ENCODE measurements at places on chromosomes 7 and 10. TPM values are rescaled to one million over a fixed set of nuclear protein-coding genes. Genes with fewer than 3 reads are reported as not detected.

Gene CRYGN
- total RNA-seq, result 0.35 TPM

Gene LIPJ
- not detected for total RNA-seq

Gene RNF32
- total RNA-seq, result 4.1 TPM

Gene NME8
- not detected for total RNA-seq

Gene CHAT
- not detected for total RNA-seq

Gene CYP3A7
- not detected for total RNA-seq

Gene ZNF117
- 4.3 TPM for total RNA-seq

Gene AKR1C4
- not detected for total RNA-seq

DNA sequence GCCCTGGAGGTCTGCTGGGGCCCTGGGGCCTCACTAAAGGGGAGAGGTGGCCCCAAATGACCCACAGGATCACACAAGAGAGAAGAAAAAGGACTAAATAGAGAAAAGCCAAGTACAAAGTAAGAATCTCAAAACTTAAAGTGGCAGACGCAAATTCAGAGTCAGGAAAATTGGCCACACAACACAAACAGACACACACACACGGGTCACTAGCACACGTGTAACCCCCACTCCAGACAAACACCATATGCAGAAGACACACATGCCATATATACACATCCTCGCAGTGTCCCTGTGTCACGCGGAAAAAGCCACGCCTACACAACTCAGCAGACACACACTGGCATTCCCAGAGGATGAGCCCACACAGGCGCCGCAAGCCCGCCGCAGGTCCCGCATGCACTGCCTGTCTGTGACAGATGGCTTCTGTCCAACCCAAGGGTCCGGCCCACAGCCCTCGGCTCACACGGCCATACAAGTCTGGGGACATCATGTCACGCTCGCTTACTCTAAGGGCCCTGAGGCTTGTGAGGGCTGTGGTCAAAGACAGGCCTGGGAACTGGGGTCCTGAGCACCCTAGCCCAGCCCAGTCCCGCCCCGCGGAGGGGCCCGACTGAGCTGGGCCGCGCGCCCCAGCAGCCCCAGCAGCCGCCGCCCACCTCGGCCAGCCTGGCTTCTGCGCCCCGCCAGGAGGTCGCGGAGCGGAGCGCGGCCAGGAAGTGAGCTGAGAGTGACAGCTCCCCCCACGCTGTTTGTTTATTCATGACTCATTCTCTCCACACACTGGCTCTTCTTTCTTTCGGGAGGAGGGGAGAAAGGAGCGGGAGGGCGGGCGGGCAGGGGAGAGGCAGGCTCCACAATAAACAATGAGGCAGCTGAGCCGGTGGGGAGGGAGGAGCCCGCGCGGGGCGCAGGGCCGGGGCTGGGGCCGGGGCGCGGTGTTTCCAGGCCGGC, 95.5 kb upstream of the ZMIZ1 start:
- DNase-seq, result peak; percentile 76

- no peak for DNase-seq
These were observed 627 bp upstream of the FLNC start for GRCh38 chr7:128829391-128830166.

- DNase-seq, result no peak
These were observed 11.3 kb downstream of the NFKB2 start for GRCh38 chr10:102406815-102407214.

DNA sequence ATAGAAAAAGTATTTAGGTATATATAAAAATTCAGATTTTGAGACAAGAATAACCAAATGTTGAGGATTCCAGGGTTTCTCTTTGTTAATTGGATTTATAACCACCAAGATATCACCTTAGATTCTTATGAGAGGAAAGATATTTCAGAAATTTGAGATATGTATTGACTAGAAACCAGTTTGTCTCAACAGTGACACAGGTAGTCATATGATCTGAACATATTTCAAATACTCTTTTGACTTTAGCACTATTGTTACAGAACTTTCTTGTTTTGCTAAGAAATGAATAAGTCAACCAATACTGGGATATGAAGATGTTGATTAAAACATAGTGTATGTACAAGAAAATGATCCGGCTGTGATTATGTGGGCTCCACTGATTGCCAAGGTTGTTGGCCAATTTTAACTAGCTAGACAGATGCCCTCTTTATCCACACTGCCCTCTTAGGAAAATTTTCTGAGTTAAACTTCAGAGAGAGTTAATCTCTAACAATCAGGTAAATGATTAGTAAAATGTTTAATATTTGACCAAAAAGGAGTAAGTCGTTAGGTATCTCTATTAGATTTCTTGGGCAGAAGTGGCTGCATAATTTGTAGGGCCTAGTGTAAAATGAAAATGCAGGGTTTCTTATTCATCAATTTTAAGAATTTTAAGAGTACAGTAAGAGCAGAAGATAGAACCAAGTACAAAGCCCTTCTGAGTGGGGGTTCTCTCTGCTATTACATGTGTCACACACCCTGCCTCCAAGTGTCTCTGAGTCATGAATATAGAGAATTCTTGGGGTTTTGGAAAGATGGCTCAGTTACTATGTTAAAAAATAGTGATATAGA, 376.0 kb downstream of the TFEC start:
- no peak for DNase-seq

- no peak for DNase-seq
These were observed 67.0 kb upstream of the PLXDC2 start for GRCh38 chr10:19749185-19749729.

- DNase-seq, result no peak
These were observed 188.1 kb upstream of the TMEM72 start for GRCh38 chr10:44723082-44723481.

- no peak for DNase-seq
These were observed 333.9 kb downstream of the ADRA2A start for GRCh38 chr10:111410740-111411139.

DNA sequence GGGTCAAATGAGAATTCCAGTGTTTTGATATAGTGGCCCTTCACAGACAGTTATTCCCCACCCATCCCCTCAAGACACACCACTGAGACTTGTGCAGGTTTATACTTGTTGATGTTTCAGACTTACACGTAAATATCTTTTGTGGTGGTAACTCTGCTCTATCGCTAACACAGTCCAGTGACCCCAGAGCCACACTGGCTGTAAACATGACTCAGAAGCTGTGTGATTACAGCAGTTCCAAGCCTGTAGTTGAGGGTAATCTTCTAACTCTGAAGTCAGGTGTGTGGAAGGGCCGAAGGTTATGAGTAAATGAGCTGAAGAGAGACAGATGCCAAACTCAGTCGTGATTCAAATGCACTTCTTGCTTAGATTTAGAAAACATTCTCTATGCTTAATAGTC, 19.4 kb downstream of the NOBOX start:
- DNase-seq, result no peak

- DNase-seq, result no peak
These were observed 886.1 kb downstream of the SORCS1 start for GRCh38 chr10:106278383-106278782.

DNA sequence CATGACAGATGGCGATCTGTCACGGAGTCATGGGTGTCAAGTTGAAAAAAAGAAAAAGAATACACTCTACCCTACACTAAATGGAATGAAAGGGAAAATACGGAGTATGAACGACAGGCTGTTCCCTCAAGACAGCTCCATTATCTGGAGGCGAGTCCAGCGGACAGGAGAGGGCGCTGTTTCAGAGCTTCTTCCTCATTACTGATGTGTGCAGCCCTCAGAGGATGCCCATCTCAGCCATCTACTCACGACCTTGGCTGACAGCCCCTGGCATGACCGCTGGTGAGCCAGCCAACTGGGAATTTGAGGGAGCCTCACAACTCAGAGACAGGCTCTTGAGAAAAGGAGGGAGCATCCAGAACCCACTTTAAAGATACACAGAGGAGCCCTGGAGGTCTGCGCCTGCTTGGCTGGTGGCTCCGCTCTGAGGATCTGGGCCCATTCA, 49.6 kb upstream of the SMNDC1 start:
- DNase-seq, result peak; percentile 89
